HT-29 (cell line): ENCODE measurements at places on chromosomes 1 and 21.

DNA sequence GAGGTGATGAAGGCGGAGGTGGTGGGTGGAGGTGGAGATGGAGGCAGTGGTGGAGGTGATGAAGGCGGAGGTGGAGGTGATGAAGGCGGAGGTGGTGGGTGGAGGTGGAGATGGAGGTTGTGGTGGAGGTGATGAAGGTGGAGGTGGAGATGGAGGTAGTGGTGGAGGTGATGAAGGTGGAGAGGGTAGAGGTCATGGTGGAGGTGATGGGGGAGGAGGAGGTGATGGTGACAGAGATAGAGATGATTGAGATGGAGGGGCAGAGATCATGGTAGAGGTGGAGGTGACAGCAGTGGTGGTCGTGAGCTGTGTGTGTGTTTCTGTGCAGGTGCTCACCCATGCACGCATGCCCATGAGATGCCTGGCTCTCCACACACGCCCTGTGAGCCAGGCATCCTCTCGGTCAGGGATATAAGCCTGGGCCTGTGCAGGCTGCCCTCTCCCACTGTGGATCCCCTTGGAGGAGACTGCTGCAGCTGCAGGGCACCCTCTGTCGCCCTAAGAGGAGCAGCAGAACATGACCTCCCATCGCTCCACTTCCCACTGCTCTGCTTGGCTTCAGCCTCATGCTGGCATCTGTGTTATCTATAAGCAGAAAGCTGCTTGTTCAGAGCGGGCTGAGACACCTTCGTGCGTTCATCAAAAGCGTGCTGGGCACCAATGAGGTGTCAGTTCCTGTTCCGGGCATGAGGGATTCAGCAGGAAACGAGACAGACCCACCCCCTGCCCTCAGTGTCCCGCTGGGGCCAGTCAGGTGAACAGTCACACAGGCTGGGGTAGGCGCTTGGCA is 20.5 kb upstream of the NPHP4 start:
- DNase-seq: no peak

DNA sequence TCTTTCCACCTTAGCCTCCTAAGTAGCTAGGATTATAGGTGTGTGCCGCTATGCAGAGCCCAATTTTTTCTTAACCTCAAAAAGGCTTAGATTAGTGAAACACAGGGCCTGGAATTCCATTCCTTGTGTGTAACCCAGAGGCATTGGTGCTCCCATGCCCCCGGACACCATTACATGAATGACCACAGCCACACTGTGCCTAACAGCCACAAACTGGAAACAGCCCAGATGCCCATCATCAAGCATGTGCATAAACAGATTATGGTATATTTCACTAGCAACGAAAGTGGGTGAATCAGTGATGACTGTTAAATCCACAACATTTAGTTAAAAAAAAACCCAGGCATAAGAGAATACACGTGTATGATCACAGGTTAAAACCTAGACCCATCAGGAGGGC is 24.4 kb downstream of the ADAM30 start:
- no peak for DNase-seq

DNA sequence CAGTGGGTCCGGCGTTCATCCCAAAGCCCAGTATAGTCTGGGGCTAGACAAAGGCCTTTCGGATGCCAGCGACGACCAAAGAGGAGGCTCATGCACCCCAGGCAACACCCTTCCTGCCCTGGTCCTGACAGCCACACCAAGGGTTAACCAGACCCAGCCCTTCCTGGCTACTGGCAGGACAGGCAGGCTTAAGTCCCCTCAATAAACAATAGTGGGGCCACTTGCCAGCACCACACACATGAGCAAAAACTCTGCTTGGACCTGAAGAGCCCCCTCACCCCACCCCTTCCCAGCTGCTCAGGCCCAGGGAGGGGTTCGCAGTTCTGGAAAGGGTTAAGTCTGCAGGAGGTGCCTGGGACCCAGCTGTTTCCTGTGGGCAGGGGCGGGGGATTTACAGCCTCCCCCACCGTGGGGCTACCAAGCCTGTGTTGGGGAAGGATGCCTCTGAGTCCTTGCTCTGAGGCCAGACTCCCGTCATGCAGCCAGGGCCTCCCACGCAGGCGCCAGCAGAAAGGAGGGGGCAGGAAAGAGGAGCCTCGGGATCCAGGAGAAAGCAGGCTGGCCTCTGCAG is 18.2 kb downstream of the PHLDA3 start:
- DNase-seq: no peak

DNA sequence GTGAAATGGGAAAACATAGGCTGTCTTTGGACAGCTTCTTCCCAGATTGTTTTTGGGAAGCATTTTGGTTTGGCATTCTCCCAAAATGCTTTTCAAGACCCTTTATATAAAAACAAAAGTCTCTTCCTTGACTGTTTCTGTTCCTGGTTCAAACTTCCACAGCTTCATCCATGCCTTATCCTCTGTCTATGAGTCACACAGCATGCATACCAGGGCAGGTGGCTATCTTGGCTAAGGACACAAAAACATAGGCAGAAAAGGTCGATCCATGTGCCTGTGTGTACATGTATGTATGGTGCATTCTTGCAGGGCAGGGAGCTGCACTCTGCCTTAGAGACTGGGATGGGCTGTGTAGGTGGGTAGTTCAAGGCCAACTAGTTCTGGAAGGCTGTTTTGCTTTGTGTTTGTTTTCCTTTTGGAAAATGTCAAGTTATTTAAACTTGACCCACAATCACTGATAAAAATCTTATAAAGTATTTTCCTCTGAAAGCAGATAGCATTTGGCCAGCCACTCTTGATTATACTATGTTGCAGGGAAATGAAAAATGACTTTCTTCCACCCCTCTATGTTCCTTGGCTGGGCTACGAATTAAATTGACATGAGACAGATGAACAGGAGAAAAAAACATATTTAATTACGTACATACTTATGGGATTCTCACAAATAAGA is 437.0 kb downstream of the SIPA1L2 start:
- no peak for DNase-seq

- no peak for DNase-seq
Observed at GRCh38 chr1:62800825-62801306, 16.9 kb downstream of the ATG4C start.

GRCh38 chr1:27672750-27673112 is 739 bp upstream of the IFI6 start:
- no peak for DNase-seq

GRCh38 chr1:29310616-29311180 is 74.4 kb downstream of the PTPRU start:
- DNase-seq: no peak

DNA sequence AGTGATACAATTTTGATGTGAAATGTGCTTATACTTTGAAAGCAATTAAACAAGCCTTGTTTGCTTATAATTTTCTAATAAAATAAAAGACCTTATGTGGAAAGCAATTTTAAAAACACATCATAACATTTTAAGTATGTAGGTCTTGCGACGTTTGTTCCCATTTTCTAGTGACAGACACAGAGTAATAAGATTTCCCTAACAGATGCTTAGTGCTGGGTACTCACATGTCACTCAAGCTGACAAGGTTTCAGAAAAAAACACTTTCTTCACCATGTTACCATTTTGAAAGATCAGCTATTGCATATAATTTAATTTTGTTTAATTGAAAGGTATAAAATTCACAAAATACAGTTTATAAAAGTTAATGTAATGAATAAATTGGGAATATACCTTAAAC is 14.1 kb upstream of the ZRANB2 start:
- no peak for DNase-seq

- no peak for DNase-seq
Observed at GRCh38 chr1:48127735-48128685, 94.5 kb upstream of the SLC5A9 start.

DNA sequence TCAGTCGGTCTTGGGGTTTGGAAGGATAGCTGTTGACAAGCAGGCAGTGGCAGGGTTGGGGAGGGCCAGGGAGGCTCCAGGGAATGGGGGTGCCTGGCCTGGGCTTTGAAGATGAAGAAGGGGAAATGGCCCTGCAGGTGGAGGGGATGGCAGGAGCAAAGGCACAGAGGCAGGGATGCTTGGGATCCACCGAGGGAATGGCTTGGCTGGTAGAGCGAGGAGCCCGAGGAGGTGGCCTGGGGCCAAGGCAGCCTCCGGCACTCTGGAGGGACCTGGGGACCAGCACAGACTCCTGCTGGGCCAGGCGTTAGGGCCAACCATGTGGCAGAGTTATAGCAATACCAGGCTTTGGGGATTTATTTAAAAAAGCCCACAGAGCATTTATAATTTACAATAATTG is 62.9 kb upstream of the EDN2 start:
- no peak for DNase-seq

- DNase-seq: no peak
Observed at GRCh38 chr1:10834770-10835412, 38.4 kb upstream of the CASZ1 start.

DNA sequence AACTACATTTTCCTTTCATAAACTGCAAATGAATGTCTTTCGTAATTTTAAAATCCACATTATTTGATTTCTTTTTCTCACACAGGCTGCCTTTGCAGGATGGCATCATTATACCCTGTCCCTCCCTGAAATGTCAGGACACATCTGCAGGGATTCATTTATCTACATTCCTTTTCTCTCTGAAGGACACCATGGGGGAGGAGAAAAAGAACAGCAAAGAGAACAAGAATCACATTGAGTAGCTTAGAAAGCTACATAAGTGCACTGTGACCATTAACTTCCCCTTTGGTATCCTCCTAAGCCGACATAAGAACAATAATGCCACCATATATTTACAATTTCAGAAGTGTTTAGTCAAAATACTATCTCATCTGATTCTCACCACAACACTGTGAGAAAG is 129.5 kb downstream of the PIGK start:
- no peak for DNase-seq

DNA sequence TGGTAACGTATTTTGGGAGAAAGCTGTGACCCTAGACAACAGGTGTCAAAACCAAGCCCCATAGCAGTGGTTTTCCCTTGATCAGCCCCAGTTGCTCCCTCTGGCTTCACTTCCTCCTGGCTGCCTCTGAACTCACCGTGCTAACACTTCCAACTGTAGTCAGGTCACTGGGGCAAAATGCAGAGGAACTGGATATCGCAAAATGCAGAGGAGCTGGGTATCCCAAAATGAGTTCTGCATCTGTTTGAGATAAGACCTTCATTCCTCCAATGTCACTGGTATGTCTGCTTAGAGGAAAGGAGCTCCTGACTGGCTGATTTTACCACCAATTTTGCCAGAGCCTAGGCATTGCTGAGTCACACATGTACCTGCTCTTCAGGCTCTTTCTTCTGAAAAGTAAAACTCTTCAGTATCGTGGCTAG is 19.6 kb upstream of the TACSTD2 start:
- DNase-seq: no peak

GRCh38 chr1:236018885-236019453 is 45.9 kb downstream of the NID1 start:
- no peak for DNase-seq

DNA sequence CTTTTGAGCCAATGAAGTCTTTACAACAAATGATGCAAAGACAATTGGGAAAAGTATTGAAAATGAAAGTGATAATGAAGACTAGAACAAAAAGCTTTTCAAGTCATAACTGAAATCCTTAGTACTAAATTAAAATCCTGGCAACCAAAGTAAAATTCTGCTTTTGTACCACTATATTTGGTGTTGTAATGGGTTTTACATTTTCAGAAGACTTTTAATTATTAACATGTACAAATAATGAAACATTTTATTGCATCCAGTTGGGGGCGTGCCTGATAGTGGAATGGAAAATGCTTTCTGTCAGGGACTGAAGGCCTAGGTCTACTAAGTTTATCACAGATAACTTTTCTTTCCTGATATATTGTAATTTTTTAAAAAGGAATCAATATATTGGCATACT is 89.4 kb downstream of the SDCCAG8 start:
- peak; percentile 34 for DNase-seq

DNA sequence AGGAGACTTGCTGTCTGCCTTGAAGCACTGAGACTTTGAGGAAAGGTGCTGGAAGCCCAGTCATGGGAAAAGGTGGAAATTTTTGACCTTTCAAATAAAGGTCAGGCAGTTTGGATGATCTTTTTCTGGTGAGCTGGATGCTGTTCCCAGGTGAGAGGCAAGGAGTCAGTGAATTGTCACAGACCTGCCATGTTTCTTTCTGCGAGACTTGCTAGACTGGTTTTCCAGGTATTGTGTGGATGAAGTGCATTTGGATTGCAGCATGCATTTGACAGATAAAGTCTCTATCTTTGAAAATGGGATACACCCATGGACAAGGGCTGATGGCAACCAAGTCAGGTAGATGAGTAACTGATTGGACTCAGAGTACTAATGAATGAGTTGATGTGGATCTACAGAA is 65.7 kb upstream of the NHLH2 start:
- DNase-seq: peak; percentile 24

GRCh38 chr1:206651958-206652890 is 16.9 kb downstream of the DYRK3 start:
- no peak for DNase-seq

- no peak for DNase-seq
Observed at GRCh38 chr1:201545851-201546492, 7.0 kb downstream of the NAV1 start.

- DNase-seq: no peak
Observed at GRCh38 chr1:192696082-192696481, 60.1 kb downstream of the RGS13 start.

DNA sequence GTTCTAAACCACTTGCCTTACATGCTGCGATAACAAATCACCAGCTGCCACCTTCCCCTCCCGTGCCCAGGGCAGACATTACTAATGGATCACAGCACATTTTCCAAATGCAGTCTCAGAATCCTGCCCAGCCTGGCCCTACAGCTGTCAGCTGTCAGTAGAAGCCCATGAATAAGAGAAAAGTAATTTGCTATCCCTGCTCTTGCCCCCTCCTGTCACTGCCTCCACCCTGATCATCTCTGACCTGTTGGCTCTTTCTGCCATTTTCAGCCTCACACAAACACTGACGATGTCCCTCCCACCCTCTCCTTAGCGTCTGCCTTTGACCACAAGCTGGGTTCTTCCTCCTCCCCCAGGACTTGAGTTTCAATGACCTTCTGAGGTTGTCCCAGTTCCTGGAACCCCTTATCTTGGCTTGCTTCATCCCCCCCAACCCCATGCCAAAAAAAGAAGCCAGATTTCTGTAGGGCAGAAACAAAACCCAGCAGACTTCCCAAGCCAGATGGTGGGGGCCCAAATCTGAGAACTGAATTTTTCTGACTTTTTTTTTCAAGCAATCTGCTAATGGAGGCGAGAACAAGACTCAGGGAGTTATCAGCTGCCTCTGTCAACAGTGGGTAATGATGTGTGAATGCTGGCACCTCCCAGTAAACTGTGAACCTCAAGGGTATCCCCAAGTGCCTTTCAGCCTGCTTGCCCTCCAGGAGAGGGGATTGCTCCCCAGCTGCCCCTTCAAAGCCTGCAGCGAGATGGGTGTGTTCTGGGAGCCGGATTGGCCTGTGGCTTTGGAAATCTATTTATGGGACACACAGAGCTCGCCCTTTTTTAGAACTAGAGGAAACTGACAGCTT is 216.5 kb upstream of the VAMP3 start:
- no peak for DNase-seq

DNA sequence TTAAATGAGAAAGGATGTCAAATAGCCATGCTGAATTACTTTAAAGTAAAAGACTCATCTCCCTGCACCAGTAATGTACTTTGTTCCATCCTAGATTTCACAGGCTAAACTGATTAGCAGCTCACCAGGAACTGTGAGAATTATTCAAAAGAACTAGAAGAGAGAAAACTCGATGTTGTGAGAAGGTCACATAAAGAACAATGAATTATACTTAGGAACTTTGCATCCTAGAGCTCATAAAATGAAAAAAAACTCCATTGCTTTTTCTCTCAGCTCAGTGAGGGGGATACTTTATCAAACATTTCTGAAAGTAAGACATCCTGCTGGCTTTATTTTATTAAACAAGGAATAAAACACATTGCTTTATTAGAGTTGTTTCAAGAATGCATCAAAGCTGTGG is 278.5 kb downstream of the MRPL39 start:
- DNase-seq: no peak

GRCh38 chr1:175314300-175314699 is 121.7 kb upstream of the KIAA0040 start:
- DNase-seq: no peak
